ELR (cell line): ENCODE measurements at places on chromosomes 3 and 15.

GRCh38 chr3:10354361-10355015 lies 33.6 kb upstream of the SEC13 start:
- DNase-seq: peak; percentile 35

- DNase-seq: no peak
These were observed 74.3 kb upstream of the SCN5A start for GRCh38 chr3:38723569-38724391.

- DNase-seq: peak; percentile 71
These were observed 11.9 kb downstream of the GRM2 start for GRCh38 chr3:51718547-51719409.

DNA sequence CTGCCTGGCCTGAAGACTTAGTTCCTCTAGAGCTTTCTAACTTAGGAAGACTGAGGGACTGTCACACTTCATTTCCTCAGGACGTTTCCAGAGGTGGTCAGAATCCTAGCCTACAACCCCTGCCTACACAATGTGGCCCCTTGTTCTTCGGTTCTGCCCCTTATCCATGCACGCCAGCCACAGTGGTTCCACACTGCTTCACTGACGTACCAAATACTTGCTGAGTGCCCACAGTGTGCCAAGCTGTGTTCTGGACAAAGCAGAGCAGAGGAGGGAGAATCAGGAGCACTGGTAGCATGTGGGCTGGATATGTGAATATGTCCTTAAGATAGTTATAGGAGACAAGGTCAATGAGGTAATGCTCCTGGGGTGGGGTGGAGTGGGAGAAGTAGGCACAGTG lies 70.5 kb upstream of the SAMMSON start:
- DNase-seq: no peak

DNA sequence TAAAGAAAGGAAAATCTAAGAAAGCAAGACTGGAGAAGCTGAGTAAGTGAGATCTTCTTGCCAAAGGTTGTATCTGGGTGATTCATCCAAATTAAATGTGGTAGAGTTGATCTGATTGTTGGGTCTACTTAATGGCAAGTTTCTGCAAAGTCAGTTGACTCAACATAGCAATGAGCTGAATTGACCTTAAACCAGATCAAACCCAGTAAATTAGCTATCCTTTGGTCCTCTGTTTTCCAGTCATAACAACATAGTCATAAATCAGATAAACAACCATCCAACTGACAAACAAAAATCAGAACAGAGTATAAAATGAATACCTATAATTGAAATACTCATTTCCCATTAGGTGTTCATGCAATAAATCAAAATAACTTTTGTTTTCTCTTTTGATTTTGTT lies 142.6 kb upstream of the CFAP20DC start:
- peak; percentile 25 for DNase-seq

DNA sequence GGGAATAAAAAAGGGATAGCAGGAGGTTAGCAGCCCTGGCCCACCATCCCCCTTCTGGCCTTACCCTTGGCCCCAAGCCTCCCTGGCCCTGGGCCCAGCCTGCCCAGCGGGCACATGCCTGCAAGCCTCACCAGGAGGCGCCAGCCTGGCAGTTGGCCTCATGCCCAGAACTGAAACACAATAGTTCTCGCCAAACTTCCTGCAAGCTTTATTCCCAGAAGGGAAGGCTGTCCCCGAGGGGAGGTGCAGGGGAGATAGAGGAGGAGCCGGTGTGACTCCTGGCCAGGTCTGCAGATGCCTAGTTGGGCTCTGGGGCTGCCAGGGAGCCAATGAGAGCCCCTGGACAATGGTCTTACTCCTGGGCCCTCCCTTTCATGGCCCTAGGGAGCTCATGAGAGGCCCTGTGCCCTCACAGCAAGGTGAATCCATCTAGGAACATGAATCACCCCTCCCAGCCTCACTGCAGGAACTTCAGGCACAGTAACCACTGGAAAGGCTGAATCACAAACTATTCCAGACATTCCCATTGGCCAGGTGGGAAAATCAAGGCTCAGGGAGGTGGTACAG lies 4.0 kb downstream of the CCDC33 start:
- DNase-seq: peak; percentile 69

DNA sequence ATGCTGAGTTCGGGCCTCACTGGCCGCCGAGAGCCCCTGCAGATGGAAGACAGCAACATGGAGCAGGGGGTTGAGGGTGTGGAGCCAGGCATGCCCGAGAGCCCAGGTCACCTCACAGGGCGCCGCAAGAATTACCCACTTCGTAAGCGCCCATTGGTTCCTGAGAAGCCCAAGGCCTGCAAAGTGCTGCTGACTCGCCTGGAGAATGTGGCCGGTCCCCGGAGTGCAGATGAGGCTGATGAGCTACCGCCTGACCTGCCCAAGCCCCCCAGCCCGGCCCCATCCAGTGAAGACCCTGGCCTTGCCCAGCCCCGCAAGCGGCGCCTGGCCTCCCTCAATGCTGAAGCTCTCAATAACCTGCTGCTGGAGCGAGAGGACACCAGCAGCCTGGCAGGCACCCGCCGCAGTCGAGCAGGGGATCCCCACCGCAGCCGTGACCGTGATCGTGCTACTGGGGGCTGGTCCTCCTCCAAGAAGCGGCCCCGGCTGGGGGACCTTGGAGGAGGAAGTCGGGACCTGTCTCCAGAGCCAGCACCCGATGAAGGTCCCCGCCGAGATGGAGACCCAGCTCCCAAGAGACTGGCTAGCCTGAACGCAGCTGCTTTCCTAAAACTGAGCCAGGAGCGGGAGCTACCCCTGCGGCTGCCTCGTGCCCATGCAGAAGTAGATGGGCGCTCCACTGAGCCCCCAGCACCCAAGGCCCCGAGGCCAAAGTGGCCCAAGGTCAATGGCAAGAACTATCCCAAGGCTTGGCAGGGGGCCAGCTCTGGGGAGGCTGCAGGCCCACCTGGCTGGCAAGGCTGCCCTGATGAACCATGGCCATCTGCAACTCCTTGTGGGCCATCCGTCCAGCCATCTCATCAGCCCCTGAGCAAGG lies 12.1 kb upstream of the CHST14 start:
- DNase-seq: no peak

DNA sequence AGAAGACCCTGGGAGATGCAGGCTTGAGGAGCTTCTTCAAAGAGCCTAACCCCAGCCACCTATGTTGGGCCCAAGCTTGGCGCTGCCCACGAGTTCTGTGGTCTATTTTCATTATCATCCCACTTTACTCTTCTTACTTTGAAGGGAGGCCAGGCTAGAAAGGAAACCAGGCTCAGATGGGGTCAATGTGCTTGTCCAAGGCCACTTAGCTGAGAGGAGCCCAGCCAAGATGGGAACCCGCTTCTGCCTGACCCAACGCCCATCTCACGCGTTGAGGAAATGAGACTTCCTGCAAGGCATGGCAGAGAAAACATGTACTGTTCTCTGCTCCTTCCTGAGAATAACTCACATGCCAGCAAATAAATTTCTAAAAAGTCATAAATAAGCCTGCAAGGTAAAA lies 486.3 kb upstream of the PROK2 start:
- no peak for DNase-seq

GRCh38 chr3:144073698-144074097 lies 102.1 kb downstream of the DIPK2A start:
- DNase-seq: no peak

- peak; percentile 85 for DNase-seq
These were observed 37.8 kb downstream of the LMCD1 start for GRCh38 chr3:8539419-8539818.

GRCh38 chr3:190699776-190700175 lies 162.7 kb downstream of the GMNC start:
- DNase-seq: no peak

- DNase-seq: peak; percentile 75
These were observed 53.7 kb downstream of the BDH1 start for GRCh38 chr3:197501879-197502620.

GRCh38 chr3:194315088-194315964 lies 35.8 kb downstream of the CPN2 start:
- peak; percentile 77 for DNase-seq

GRCh38 chr15:100256970-100257650 lies 84.7 kb downstream of the ADAMTS17 start:
- no peak for DNase-seq

- no peak for DNase-seq
These were observed 40.2 kb downstream of the PPM1L start for GRCh38 chr3:160796089-160796812.

DNA sequence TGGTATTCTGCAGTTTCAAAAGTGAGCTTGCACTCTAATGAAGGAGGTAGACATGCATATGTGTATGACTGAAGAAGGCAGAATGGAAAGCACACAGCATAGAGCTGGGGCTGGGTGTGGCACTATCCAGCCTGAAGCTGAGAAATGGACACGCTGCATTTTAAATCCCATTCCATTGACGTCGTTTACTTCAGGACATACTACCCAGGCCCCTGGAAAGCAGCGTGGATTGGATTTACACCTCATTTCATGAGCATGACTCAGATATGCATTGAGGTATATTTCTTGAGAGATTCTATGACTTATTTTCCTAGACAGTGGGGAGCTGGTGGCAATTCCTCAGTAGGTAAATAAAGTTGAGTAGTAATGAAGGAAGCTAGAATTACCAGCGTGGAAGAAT lies 101.4 kb downstream of the ABI3BP start:
- DNase-seq: peak; percentile 50

DNA sequence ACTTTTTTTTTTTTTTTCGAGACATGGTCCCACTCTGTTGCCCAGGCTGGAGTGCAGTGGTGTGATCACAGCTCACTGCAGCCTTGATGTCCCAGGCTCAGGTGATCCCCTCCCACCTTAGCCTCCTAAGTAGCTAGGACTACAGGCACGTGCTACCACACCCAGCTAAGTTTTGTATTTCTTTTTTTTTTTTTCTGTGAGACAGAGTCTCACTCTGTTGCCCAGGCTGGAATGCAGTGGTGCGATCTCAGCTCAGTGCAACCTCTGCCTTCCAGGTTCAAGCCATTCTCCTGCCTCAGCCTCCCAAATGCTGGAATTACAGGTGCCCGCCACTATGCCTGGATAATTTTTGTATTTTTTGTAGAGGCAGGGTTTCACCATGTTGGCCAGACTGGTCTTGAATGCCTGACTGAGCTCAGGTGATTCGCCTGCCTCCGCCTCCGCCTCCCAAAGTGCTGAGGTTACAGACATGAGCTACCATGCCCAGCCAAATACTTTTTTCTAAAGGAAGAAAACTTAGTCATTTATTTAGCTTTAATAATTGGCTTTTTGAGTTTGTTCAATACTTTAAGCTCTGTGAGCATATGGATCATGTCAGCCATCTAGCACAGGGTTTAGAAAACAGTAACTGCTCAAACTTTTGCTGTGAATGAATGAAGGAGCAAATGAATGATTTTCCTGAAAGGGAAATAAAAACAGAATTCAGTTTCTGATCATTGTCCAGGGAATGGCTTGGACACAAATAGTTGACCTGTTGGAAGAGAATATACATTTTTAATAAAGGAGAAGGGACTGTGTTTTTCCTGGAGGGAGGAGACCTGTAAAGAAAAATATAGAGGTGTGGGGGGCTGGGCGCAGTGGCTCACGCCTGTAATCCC lies 26.0 kb downstream of the UBE2E1 start:
- DNase-seq: no peak

DNA sequence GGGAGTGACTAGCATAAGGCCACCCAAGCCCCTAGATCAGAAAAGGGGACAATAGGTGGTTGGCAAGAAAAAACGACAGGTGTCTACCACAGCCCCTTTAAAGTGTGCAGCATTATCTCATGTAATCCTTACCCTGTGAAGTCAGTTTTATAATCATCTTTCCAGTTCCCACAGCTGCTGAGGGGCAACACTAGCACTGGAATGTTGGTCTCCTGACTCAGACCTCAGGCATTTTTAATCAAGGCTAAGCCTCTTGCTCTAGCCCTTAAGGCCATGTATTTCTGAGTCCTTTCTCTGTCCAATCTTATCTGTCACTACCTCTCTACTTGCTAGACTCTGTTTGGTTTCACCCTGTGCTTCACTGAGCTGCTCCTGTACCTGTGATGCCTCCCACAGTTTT lies 171.7 kb downstream of the TLE3 start:
- DNase-seq: peak; percentile 56

- DNase-seq: peak; percentile 42
These were observed 140.7 kb downstream of the BCHE start for GRCh38 chr3:165696496-165696895.

GRCh38 chr3:161274691-161275298 lies 53.7 kb downstream of the NMD3 start:
- peak; percentile 70 for DNase-seq

DNA sequence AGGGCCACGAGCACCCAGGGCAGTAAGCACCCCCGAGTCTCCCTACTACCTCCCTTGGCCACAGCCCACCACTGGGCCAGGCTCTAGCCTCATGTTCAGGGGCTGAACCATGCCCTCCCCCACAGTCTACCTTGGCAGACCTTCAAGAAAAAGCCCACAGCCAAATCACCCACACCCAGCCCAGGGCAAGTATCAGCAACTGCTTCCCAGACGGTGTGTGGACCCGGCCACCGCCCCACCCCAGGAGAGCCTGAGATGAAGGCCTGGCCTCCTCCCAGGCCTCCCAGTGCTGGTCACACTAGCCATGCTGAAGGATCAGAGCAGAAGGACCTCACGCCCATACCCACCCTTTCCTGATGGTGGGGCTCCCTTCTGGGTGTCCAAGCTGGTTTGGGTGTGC lies 92.0 kb upstream of the LINGO1 start:
- DNase-seq: no peak

DNA sequence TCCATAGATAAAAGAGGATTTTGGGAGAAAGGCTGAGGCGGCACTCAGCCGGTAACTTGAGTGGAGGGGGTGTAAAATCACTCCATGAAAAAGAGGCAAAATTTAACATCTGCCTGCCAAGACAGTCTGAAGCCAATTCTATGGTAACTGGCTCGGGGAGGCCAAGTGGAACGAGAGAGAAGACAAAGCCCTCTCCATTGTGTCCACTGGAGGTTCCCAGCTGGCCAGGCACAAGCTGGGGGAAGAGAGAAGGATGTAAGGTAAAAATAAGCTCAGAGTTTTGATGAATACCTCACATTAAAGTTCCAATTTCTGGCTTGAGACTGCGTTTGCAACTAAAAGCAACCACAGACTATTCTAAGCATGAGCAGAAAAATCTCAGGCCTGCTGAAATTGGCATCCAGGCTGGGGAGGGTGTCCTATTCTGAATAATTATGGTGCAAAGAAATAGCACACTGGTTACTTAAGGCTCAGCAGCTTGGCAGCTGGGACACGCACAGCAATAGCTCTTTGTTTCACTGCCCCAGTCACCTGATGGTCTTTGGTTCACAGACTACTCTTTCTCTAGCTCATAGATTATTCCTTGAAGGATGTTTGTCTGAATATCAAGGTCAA lies 48.8 kb downstream of the CHRD start:
- DNase-seq: no peak
